ENCODE measurements at places on chromosomes 1 and 21.

DNA sequence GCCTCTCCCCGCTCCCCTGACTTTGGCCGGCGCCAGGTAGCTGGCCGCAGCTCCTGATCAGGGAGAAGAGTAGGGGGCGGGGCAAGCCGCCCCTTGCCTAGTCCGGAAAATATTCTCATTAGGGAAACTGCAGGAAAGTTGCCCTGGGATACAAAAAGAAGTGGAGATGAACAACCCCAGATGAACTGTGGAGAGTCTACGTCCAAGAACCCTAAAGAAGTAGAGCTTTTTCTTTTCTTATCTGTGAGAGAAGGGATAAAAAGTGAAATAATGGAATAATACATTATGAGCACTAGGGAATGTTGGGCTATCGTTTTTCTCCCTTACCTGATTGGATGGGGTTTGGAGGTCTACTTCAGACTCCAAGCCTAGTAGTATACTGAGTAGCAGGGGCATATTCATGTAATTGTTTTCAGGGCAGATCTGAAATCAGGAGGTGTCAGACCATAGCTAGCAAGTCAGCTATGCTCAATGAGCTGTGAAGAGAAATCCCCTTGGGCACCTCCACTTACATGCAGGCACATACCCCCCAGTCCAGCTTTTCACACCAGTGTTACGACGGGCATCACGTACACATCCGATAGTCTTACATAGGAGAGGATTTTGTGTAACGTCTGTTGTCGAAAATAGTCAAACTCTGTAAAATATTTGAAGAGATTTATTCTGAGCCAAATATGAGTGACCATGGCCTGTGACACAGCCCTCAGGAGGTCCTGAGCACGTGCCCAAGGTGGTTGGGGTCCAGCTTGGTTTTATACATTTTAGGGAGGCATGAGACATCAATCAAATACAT, 1.7 kb upstream of the DUSP10 start:
- DNase-seq: no peak

DNA sequence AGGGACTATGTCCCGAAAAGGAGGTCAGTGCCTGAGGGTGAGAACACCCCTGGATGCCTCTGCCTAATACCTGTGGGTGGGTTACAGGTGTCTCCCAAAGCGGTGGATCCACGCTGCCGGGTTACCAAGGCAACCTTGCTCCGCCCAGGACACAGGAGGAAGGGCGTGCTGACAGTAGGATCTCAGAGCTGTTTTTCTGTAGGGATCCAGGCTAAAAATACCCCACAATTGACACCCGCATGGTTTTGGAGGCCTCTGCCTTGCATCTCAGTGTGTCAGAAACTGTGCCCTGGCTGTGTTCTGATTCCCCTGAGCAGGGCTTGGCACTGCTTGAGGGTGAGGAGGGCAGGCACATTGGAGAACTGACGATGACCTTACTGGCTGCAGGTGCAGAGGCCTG, 118.0 kb downstream of the IER5 start:
- no peak for DNase-seq

DNA sequence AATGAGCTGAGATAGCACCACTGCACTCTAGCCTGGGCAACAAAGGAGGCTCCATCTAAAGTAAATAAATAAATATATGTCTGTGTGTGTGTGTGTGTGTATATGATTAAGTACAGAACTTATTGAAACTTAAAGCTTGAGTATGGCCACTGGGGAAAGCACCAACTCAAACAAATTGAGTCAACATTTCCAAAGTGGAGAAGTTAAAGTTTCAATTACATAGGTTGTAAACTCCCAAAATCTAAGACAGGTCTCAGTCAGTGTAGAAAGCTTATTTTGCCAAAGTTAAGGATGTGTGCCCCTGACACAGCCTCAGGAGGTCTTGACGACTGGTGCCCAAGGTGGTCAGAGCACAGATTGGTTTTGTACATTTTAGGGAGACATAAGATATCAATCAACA, 458.9 kb upstream of the RGS18 start:
- DNase-seq: no peak

GRCh38 chr1:38166461-38166860, 119.9 kb upstream of the POU3F1 start:
- DNase-seq: no peak

DNA sequence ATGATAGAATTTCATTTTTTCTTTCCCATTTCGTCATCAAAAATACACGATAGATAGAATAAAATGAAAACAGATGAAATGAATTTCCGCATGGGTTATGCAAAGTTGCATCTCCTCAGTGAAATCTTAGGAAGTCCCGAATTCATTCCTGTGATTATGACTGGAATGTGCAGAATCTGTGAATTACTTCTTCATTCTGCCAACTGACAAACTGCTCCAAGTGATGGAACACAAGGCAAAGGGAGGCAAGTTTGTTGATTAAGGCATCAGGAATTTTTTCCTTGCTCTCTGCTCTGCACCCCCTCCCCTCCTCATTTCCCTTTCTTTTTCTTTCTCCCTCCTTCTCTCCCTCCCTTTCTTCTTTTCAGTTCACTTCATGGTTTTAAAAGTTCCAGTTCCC, 37.0 kb upstream of the ADGRL4 start:
- DNase-seq: peak; percentile 71

DNA sequence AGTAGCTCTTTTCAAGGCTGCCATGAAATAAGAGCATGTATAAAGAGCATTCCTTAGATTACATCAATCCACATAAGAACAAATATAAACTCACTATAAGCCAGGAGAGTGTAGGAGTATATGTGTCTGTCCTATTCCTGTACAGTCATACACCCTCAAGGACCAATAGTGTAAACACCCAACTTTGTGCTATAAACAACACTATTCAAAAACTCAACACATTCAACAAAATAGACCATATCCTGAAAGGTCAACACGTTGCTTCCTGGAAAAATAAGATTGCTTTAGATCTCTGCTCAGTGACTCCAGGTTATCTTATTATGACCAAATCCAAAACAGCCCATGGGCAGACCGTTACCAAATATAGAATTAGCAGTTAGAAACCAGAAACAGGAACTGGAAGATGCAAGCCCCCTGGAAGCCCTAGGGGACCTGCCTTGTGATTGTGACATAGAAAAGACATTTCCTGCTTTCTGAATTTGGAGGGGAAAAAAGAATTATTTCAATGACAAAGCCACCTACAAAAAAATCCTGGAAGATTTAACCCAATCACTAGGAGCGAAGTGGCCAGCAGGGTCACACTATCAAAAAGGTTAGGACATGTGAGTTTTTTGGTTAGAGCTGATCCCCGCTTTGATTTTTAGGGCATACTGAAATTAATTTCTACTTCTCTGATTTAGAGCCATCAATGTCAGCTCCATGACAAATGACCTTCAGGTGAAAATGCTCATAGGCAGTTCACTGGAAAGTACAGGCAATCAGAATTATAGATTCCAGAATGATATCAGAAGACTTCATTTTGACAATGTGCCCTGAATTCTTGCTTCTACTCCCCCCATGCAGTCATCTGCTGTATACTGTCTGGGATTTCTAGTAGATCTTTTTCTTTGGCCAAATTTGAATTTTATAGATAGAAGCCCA, 59.9 kb downstream of the LRRC8C start:
- peak; percentile 19 for DNase-seq

- DNase-seq: no peak
These were observed 11.6 kb upstream of the IFNAR1 start for GRCh38 chr21:33313183-33313582.

DNA sequence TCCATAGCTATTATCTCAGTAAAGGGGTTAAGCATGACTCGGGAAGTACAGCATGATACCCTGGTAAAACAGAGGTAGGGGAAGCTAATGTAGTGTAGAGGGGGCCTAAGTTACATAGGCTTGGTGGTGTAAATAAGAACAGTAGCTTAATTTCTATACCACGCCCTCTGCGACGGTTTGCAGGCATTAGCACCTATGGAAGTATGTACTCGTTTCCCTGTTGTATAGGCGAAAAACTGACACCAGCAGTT, 470 bp upstream of the NAXE start:
- DNase-seq: no peak

- no peak for DNase-seq
These were observed 16.0 kb downstream of the MEF2D start for GRCh38 chr1:156484480-156485058.

DNA sequence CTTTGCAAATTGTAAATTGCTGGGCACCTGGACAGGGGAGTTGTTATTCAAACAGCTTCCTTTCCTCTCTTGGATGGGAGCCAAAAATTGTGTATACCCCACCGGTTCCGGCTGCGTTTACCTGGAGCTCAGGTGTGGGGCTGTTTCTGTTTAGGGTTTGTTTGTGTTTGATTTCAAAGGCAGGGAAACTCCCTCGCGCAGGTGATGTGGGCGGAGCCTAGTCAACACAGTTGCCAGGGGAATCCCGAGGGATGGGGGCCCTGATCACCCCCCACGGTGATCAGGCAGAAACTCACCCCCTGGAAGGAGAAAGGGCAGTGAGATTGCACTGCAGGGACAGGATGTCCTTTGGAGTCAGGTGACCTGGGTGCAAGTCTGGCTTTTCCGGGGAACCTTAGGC, 28.3 kb downstream of the CDCP2 start:
- DNase-seq: no peak

GRCh38 chr1:180952657-180953013, 39.9 kb downstream of the KIAA1614 start:
- no peak for DNase-seq

DNA sequence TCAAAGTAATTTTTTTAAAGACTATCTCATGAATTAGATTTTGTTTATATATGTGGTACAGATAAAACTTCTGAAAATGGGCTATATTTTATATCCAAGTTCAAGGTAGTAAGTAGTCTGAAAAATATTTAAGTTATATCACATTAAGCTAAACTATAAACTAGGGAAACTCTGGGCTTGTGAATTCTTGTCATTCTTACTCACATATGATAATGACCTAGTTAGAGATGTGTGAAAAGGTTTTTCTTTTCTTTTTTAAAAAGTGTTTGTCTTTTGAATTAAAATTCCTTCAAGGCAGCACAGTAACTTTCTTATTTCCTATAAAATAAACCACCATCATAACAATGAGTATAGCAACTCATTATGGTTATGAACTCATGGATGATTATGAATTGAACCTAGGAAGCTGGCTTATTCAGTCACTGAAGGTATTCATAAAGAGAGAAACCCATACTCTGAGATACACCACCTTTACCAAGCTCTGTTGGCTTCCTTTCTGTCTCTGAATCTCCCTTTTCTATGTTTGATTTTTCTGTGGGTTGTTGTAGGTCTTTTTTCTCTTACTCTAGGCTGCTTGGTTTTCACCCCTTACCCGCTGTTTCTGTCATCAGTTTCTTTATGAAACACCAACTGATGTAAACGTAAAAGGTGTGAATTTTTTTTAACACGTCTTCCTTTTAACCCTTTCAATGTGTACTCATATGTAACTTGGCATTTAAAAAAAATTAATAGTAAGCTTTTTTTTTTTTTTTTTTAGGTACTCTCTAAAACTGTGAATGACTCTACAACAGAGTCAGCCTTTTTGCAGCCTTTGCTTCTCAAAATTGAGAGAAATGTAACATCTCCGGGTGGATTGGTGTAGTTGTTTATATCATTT, 25.2 kb downstream of the IL12RB2 start:
- DNase-seq: no peak
